ENCODE measurements at places on chromosomes 2 and 18.
A peak's percentile ranks its signal among the peaks of the same experiment; 100 is the strongest.

- no peak overlapping the region for H3K4me3 ChIP-seq
- peaks cover 5% of the 10 kb centered on the region for H3K4me1 ChIP-seq
- H3K27me3 ChIP-seq = no peaks in the 10 kb centered on the region
Measured at GRCh38 chr2:235958221-235958930, 209.8 kb downstream of the GBX2 start.

DNA sequence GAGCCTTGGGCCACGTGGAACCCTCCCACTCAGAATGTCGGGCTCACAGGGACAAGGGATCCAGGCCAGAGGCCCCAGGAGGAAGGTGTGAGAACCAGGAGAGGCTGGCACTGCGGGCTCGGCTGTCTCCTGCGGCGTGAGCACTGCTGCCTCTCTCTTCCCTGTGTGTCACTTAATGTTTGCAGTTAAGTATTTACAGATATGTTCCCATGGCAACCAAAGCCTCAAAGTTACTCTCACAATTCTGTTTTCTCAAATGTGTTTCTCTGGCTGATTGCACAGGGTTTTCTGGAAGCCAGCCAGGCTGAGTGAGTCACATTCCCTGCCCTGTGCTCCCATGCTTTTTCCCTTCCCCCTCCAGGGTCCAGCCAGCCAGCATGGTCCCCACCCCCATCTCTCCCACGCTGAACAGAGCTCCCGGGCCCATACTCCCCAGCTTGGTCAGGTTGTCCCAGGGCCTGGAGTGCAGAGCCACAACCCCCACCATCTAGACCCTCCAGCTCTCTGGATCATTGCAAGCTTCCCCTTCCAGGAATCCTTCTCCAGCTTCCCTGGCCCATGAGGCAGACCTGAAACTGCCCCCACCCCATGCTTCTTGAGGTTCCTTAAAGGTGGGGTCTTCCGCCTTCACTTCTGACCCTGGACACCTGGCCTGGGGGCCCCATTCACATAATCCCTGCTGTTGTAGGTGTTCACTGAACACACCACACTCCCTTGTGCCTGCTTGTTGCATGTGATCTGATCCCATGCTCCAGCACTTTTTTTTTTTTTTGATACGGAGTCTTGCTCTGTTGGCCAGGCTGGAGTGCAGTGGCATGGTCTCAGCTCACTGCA is 265.9 kb downstream of the CELF4 start:
- H3K27ac ChIP-seq = no peak overlapping the region
- H3K36me3 ChIP-seq = no peaks in the 10 kb centered on the region
- DNase-seq = peak; percentile 27
- H3K4me3 ChIP-seq = no peak overlapping the region
- no peaks in the 10 kb centered on the region for H3K27me3 ChIP-seq

DNA sequence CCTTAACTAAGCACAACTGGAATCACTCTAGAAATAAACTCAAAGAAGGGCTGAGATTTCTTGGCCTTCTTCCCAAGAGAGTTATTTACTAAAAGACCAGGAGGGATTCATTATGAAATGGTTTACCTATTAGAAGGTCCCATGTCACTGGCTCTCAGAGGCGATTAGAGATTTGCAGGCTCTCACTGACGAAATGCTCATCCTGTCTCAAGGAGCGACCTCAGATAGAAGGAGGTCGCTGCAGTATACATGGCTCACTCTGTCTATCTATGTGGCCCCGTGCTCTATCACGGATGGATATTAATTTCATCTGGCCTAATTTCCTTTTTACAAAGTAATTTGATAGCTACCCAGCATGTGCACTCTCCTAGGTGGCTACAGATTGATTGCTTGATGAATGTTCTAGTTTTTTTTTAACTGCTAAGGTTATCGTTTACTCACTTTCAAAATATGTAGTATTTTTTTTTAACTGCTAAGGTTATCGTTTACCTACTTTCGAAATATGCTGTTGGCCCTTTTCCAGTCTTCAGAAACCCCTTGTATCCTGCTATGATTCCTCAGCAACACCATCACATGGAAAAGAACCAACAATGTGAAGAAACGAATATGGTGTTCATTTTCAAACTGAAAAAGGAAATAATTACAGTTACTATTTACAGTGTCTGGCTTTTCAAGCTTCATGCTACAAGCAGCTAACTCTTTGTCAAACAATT is 9.1 kb downstream of the SMIM21 start:
- H3K4me1 ChIP-seq = no peaks in the 10 kb centered on the region
- DNase-seq = no peak
- H3K36me3 ChIP-seq = no peaks in the 10 kb centered on the region
- H3K4me3 ChIP-seq = no peak overlapping the region

- no peak overlapping the region for H3K27ac ChIP-seq
- DNase-seq = peak; percentile 77
- no peaks in the 10 kb centered on the region for H3K27me3 ChIP-seq
- no peak overlapping the region for H3K4me3 ChIP-seq
Measured at GRCh38 chr2:88059979-88060906, 4.7 kb upstream of the KRCC1 start.

DNA sequence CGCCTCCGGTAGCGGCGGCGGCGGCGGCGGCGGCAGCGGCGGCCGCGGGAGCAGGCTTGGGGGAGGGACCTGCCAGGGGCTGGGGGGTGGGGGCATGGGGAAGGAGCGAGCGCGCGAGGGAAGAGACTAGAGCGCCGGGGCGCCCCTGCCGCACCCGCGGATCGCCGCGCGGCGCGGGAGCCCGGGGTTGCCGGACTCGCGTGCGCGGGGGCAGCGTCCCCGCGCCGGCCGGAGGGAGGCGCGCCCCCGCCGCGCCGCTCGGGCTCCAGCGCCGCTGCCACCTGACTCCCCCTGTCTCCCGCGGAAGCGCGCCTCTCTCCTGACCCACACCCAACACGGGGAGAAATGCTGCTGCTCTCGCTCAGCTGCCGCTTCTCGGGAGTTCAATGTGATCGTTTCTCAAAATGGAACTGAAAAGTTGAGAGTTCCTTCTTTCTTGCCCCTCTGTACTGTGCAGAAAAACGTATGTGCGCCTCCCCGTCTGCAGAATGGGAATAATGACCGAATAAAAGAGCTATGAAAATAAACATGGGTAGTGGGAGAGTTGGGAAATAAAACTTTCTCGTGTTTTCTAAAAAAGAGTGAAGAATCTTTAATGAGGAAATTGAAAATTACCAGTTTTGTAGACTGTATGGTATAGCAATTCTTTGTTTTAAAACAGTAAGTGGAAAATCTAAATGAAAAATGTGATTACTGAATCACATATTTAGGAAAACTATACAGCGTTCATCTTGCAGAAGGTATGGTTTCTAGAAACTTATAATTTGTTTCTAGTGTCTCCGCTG is 455 bp upstream of the TLK1 start:
- peak; percentile 77 for DNase-seq

- H3K4me1 ChIP-seq = no peaks in the 10 kb centered on the region
- peak overlapping the region; percentile 70 for H3K4me3 ChIP-seq
- H3K27me3 ChIP-seq = peaks cover 42% of the 10 kb centered on the region
- H3K36me3 ChIP-seq = no peaks in the 10 kb centered on the region
Measured at GRCh38 chr2:110114831-110115255, 779 bp downstream of the MALL start.

DNA sequence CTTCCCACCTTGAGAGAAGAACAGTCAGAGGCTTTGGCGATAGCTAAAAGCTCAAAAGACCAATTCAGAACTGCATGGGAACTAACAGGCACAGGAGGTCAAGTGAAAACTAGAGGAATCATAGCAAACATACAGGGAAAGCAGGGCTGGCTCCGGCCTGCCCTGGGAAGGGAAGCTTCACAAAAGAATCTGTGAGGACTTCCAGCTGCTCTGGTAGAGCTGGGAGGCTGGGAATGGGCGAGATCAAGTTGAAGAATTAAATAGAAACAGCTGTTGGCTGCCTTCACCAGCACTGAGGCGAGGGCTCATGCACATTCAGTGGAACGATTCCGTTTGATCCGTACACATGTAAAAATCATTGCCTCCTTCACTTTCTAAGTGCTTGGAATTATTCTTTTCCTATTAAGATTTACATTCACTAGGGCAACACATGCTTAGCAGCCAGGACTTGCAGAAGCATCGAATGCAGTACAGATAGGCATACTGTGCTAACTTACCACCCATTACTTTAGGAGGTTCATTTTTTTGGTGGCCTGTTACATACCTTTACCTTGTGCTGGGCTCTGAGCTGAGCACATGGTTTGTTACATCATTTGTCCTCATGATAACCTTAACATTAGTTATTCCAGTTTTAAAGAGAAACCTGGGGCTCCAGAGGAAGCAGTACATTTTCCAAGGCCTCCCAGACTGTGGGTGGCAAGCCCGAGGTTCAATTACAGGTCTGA is 125.4 kb upstream of the RNF152 start:
- no peaks in the 10 kb centered on the region for H3K27me3 ChIP-seq
- H3K4me1 ChIP-seq = no peaks in the 10 kb centered on the region
- no peak overlapping the region for H3K4me3 ChIP-seq
- H3K36me3 ChIP-seq = no peaks in the 10 kb centered on the region
- no peak overlapping the region for H3K27ac ChIP-seq
- no peak for DNase-seq

GRCh38 chr2:222318026-222318711 is 19.4 kb upstream of the PAX3 start:
- H3K4me3 ChIP-seq = peak overlapping the region; percentile 71
- H3K36me3 ChIP-seq = no peaks in the 10 kb centered on the region
- DNase-seq = peak; percentile 90
- H3K27me3 ChIP-seq = peaks cover 96% of the 10 kb centered on the region

- H3K27me3 ChIP-seq = no peaks in the 10 kb centered on the region
- no peak overlapping the region for H3K27ac ChIP-seq
- H3K4me3 ChIP-seq = no peak overlapping the region
Measured at GRCh38 chr2:227824711-227825110, 11.1 kb downstream of the CCL20 start.

DNA sequence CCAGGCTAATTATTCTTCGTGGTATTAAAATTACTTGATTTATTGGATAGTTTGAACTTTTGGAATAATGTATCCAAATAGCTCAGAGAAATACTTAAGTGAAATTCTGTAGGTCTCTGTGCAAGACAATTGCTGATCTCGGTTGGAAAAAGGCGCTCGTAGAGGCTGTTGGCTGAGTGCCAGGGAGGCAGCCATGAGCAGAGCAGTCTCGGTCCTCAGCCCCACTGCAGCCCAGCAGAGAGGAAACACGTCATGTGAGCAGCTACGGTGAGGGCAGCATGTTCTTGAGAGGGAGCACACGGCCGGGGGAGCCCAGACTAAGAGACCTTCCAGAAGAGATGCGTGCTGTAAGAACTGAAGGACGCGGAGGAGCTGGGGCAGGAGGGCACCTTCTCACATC is 42.5 kb downstream of the DCDC2C start:
- H3K27ac ChIP-seq = no peak overlapping the region
- DNase-seq = no peak

DNA sequence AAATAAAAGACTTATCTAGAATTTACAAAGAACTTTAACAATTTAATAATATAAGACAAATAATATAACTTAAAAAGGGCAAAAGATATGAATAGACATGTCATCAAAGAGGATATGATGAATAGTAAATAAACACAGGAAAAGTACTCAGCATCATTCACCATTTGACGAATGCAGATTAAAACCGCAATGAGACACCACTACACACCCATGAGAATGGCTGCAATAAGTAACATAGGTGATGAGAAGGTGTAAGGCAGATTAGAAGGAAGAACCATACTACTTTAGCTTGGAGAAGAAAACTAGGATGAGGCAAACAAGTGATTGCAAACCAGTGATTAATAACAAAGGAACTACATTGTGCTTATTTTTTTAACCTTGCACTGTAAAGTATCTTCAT is 152.0 kb downstream of the CYRIA start:
- DNase-seq = no peak
- no peaks in the 10 kb centered on the region for H3K4me1 ChIP-seq
- no peaks in the 10 kb centered on the region for H3K27me3 ChIP-seq
- no peaks in the 10 kb centered on the region for H3K36me3 ChIP-seq
- no peak overlapping the region for H3K4me3 ChIP-seq

- H3K27ac ChIP-seq = peak overlapping the region; percentile 100
- no peaks in the 10 kb centered on the region for H3K27me3 ChIP-seq
- H3K4me1 ChIP-seq = peaks cover 34% of the 10 kb centered on the region
- peak; percentile 93 for DNase-seq
- no peaks in the 10 kb centered on the region for H3K36me3 ChIP-seq
- peak overlapping the region; percentile 68 for H3K4me3 ChIP-seq
Measured at GRCh38 chr2:231672617-231673347, 35.5 kb upstream of the PTMA start.

DNA sequence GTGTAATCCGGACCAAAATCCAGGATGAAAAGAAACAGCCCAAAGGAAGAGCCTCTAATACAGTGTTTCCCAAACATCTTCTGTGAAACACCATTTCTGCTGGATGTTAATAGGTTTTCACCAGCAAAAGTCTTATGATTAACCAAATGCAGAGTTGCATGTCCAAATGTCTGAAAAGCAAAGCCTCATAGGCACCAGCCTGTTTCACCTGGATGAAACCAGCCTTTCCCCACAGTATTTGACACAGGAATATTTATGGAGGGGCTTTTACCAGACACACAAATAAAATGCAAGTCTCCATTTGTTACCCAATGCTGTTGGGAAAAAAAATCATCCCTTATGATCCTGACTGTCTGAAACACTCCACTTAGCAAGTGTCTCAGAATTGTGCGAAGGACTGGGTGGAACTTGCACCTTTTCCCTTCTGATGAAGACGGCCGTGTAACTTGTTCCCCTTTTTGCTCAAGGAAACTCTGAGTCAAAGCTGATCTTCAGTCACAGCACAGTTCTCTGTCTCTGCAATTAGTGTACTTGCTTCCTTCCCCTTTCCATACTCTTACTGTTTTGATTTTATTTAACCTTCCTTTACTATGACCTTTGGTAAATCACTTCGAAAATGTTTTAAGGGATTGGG is 70.3 kb upstream of the IL1R2 start:
- H3K4me3 ChIP-seq = no peak overlapping the region
- H3K36me3 ChIP-seq = peaks cover 4% of the 10 kb centered on the region
- H3K4me1 ChIP-seq = no peaks in the 10 kb centered on the region
- H3K27ac ChIP-seq = no peak overlapping the region
- no peak for DNase-seq

DNA sequence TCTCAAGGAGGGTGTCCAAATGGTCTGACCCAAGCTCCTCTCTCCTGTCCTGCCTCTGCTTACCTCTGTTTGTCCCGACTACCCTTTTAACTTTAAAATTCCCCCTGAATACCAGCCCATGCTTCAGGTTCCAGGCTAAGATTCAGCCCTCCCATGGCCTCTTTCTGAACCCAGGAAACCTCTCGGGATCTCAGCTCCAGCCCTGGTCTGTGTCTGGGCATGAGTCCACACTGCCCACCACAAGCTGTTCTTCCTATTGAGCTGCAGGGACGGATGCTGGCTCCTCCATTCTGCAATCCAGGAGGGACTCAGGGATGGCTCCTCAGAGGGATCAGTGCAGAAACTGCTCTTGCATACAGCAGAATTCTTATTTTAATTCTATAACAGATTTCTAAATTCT is 78.9 kb downstream of the MYT1L start:
- no peak overlapping the region for H3K4me3 ChIP-seq
- no peak overlapping the region for H3K27ac ChIP-seq
- no peaks in the 10 kb centered on the region for H3K27me3 ChIP-seq
- no peaks in the 10 kb centered on the region for H3K36me3 ChIP-seq

DNA sequence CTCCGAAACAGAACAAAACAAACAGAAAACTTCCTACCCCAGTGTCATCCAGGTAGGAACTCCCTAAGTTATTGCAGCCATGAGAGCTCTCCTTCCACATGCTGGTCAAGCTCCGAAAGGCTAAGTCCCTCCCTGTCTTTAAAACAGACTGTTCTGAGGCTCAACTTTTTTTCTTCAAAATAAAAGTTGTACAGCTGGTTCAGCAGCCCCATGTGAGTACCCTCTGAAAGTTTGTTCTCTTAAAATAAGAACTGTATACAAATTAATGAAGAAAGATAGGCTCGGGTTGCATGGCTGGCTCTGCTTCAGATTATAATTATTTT is at the start of gene PDE1A:
Gene PDE1A (minus strand): TSS at position 119 of the 323 bp plus-strand sequence.
- H3K4me1 ChIP-seq = no peaks in the 10 kb centered on the region
- H3K27ac ChIP-seq = no peak within 1 kb of the TSS
- H3K27me3 ChIP-seq = no peaks in the 10 kb centered on the region
- H3K4me3 ChIP-seq = no peak within 1 kb of the TSS
- DNase-seq = no peak
- H3K36me3 ChIP-seq = no peaks in the 10 kb centered on the region

Data from GM23338 (cell line).